ENCODE measurements at places on chromosomes 1 and 21.
A peak's percentile ranks its signal among the peaks of the same experiment; 100 is the strongest.

DNA sequence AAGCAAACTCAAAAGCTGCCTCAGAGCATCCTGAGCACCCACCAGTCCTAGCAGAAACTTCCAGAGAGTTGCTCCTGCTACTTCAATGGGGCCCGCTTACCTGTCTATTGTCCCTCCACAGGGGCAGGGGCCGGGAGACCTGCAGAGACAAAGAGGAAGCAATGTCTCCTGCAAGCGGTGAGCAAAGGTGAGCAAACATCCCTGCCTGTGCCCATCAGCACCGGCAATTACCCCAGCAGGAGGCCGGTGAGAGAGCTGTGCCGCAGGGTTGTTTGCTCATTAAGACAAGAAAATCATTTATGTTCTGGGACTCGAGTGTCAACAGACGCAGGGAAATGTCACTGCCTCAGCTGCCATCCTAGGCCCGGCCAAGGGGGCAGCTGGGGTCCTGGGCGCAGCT, 53.8 kb upstream of the TARDBP start:
- DNase-seq = no peak

- DNase-seq = no peak
Observed at GRCh38 chr1:70299472-70299871, 55.0 kb downstream of the ANKRD13C start.

GRCh38 chr21:14736162-14736561, 190.0 kb upstream of the SAMSN1 start:
- DNase-seq = no peak

- peak; percentile 37 for DNase-seq
Observed at GRCh38 chr1:1435106-1435903, at the start of gene VWA1. TSS of gene VWA1 (plus strand) at chr1:1435690. CDS start at chr1:1435749, 59 bp downstream.

DNA sequence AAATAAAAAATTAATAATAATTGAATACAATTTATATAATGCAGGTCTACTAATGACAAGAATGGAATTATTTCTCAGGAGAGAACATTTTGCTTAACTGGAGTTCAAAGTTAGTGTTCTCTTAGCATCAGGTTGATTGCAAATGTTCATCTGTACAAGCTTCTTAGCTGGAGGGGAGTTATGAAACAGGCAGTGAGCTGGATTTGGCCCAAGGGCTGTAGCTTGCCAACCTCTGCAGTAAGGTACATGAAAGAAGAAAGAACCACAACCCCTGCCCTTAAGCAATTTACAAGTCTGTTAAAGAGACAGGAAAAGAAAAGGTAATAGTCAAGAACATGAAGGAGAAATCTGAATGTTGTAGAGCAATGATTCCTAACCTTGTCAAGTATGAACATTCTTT, 17.0 kb downstream of the LPGAT1 start:
- DNase-seq = no peak

GRCh38 chr1:206971029-206971655, 882 bp upstream of the FCAMR start:
- no peak for DNase-seq

DNA sequence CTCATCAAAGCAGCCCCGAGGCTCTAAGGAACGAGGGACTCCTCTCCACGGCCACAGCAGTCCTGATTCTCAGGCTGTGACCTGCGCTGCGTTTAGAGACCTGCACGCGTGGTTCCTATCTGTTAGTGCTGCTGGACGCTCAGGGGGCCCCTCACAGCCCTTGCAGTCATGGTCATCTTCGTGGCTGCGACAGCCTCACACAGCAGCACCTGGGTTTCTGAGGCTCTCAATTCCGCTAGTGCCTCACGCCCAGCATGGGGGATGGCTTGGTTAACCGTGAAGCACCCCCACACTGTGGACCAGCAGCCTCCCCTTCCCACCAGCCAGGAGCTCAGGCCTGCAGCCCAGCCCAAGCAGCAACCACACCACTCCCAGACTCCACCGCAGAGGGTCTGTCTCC, 7.8 kb downstream of the MORN1 start:
- DNase-seq = no peak

DNA sequence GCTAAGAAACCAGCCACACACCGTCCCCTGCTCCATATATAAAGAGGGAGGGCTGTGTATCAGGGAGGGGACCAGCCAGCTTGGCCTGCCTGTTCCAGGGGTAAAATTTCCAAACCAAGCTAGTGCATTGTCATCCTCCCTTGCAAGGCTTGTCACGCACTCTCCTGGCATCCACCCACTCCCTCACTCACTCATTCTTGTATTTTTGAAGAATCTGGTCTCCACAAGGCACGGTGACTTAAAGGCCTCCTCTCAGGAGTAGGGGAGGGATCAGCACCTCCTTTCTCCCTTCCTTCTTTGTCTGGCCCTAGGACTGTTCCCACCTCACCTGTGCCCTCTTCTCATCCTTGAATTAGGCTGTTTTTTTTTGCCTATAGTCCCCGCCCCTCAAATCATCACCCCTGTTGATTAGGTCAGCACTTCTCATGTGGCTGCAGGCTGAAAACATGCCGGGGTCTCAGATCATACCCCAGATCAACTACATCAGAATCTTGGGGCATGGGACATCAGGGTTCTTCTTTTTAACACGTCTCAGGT, 5.0 kb downstream of the ABCA4 start:
- no peak for DNase-seq

DNA sequence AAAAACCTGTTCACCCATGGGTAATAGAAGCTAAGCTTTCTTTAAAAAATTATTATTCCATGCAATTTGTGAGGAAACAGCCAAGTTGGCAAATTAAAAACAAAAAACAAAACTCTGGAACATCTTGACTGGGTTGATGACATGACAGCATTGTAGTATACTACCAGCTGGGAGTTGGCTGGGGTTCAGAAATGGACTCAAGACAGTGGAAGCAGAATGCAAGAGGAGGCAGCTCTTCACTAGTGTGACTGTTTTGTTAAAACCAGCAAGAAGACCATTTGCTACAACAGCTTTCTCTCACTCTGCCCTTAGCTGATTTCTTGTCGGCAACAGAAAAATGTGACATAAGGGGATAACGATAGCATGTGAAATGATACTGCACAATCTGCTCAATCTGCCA, 1298.9 kb upstream of the ADGRL4 start:
- DNase-seq = no peak

- no peak for DNase-seq
Observed at GRCh38 chr1:151546011-151546925, 6.2 kb downstream of the TUFT1 start.

DNA sequence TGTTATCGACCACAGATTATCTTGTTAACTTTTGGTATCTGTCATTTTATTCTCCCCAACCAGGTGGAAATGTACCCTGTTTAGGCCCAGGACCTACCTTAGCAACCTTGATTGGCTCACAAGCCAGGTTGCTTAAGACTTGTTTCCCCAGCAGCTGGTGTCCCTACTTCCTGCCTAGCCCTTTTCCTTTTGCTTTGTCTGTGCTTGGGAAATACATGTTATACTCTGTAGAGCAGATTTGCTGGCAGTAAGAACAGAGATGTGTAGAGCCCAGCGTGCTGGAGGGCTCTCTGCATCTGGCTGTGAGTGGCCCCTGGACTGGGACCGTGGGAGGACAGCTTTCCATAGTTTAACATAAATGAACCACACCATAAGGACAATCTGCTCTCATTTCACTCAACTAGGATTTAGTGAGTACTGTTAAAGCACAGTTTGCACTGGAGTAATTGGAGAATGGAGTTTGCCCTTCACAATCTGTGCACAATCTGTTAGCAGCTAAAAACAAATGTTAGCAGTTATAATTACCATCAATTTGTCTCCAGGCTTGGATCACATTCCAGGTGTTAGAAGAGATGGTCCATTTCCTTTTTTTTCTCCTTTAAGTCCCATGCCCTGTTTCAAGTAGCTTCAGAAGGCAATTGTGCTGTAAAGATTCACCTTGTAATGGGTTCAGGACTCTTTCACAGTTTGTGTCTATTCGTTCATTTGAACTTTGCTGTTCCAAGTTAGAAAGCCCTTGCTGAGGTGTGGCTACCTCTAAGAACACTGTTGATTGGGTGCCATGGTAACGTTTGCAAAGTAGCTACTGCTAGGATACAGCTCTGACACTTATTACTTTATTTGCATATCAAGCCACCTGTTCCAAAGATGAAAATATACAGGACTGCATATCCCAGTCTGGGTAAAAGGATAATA, at the start of gene APOBEC4:
TSS of gene APOBEC4 (minus strand) at position 770 of the 915 bp plus-strand sequence. CDS start 4,535 bp downstream, outside the sequence.
- no peak for DNase-seq

DNA sequence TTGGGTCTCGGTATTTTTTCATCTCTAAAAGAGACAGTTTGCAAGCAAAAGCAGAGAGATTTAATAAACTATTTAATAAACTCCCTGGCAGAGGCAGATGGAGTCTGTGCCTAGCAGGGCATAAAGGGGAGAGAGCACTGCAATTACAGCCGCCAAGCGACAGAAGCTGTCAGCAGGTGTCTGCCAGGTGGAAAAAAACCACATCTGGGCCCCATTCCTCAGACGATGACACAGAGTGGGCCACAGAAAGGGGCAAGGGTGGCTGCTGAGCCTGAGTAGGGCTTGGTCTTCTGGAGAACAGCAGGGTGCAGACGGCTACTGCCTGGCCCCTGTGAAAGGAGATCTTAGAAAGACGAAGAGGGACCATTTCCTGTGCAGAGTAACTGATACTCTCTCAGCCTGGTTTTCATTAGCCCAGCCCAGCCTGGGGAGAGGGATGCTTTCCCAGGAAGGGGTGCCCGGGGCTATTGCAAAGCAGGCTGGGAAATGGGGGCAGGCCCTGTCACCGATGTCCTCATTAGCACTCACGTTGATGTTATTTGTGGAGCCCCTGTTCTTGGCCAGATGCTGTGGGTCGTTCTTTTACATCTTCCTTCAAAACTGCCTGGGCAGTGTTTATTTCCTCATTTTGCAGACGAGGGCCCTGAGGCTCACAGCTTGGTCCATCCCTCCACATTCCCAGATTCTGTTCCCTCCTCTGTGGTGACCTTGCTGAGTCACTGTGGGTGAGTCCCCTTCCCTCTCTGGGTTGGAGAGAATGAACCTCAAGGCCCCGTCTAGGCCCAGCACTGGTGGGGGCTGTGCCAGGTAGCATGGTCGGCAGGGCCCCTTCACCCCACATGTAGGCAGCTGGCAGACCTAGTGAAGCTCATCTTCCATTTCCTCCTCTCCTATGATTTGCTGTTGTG, 472.7 kb downstream of the PTPRU start:
- no peak for DNase-seq

GRCh38 chr1:1136547-1137230, 20.8 kb upstream of the C1orf159 start:
- DNase-seq = peak; percentile 22

- DNase-seq = no peak
Observed at GRCh38 chr1:15271196-15271595, 24.2 kb downstream of the FHAD1 start.

DNA sequence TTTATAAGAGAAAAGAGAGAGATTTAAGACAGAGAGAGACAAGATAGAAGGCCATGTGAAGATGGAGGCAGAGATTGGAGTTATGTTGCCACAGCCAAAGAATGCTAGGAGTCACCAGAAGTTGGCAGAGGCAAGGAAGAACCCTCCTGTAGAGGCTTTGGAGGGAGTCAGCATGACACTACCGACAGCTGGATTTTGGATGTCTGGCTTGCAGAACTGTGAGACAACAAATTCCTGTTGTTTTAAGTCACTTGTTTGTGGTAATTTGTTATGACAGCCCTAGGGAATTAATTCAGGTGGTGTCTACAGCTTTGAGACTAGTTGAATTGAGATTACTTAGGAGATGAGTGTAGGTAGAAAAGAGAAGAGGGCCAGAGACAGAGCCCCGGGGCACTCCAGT, 158.5 kb downstream of the DNM3 start:
- DNase-seq = no peak

DNA sequence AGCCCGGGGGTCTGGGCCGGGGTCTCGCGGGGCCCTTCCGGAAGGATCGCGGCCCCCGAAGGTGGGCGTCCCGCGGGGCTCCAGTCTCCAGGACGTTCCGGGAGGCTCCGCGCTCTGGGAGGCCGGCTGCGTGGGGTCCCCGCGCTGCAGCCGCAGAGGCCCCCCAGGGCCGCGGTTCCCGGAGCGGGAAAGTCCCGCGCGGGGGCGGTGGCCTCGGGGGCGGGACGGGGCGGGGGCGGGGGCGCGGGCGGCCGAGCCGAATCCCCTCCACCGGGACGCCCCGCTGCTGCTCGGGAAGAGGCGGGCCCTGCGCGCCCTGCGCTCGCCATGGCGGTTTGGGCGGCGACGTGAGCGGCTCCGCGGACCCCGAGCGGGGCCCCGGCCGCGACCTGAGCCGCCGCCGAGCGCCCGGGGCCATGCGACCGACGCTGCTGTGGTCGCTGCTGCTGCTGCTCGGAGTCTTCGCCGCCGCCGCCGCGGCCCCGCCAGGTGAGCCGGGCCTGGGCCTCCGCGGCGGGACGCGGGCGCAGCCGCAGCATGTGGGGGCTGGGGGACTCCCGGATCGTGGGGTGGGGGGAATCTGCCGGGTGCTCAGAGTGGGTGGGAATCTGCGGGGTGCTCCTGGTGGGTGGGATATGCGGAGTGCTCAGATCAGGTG, at the start of gene IFNGR2:
TSS of gene IFNGR2 (plus strand) at position 286 of the 658 bp plus-strand sequence. CDS start at position 417, 131 bp downstream.
- peak; percentile 25 for DNase-seq

- DNase-seq = no peak
Observed at GRCh38 chr1:89100412-89100811, 25.5 kb downstream of the GBP2 start.

DNA sequence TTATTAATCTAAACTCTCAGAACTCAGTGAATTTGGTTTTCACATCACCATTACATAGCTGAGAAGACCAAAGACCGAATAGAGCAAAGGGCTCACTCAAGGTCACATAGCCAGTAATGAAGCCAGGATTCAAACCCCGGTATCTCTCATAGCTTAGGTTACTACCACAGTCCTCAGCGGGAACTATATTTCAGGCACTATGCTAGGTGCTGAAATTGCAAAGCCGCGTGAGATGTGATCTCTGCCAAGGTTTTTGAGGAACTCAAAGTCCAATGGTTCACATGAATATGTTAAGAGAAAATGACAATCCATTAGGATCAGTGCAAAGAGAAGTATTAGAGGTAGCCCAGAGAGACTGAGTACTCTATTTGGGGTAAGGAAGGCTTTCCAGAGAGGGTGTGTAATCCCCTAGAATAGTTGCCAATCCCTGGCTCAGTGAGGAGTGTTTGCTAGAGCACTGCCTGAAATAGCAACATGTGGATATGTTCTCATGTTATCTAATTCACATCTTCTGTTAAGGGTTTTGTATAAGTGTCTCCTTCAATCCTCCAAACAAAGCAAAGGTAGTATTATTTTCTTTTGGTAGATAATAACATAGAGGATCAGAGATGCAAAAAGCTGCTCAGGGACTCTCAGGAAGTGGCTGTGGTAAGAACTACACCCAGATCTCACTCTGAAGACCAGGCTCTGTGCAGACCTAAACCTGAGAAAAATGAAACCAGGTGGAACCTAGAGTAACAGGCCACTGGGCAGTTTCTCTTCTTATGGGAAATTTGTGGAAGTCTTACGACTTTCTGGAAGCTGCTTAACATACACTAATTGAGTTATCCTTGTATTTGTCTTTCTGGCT, 93.1 kb upstream of the C8B start:
- DNase-seq = no peak
